ENCODE measurements at places on chromosomes 11 and 22.

DNA sequence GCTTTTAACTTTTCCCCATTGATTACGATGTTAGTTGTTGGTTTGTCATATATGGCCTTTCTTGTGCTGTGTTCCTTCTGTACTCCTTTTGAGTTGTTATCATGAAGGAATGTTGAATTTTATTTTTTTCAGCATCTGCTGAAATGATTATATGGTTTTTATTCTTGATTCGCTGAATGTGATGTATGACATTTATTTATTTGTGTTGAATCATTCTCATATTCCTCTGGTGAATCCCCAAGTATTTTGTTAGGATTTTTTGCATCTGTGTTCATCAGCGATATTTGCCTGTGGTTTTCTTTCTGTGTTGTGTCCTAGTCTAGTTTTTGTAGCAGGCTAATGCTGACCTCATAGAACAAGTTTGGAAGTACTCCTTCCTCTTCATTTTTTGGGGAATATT, 78.2 kb downstream of the GGT1 start:
- DNase-seq, result no peak

GRCh38 chr22:42885446-42885845, 28.4 kb upstream of the ARFGAP3 start:
- DNase-seq, result no peak

- DNase-seq, result no peak
Measured at GRCh38 chr11:17974246-17974645, 38.6 kb downstream of the SERGEF start.

- DNase-seq, result no peak
Measured at GRCh38 chr11:59900366-59901126, 22.0 kb downstream of the OOSP3 start.

GRCh38 chr11:86934582-86934900, 20.7 kb downstream of the FZD4 start:
- no peak for DNase-seq

DNA sequence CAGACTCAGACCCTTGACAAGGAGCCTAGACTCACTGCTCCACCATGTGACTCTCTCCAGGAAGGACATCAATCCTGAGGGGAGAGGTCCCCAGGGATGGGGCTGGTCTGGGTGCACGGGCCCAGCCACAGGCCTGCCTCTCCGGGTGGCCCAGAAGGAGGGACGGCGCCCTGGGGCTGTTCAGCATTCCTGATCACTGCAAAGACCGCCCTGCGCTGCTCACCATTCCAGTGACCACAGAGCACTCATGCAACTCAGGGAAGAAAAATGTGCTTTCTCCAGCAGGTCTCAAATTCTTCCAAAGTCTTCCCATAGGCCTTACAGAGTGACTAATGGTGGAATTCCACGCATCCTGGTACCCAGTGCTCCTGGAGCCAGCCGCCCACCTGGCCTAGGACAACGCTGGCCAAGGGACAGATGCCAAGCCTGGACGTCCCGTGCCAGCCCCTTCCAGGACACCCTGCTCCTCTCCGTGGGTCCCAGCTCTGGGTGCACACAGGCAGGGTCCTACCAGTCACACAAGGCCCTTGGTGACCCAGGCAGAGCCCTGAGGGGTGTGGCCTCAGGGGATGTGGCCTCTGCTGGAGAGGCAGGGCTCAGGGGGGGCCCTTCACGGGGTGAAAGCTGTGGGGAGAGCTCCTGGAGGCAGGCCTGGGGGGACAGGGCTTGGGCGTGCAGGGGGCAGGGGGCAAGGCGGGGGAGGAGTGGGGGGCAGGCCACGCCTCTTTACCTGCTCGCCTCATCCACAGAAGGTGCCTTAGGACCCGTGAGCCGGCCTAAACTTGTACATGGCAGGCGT, 178.8 kb downstream of the IGLL1 start:
- no peak for DNase-seq

DNA sequence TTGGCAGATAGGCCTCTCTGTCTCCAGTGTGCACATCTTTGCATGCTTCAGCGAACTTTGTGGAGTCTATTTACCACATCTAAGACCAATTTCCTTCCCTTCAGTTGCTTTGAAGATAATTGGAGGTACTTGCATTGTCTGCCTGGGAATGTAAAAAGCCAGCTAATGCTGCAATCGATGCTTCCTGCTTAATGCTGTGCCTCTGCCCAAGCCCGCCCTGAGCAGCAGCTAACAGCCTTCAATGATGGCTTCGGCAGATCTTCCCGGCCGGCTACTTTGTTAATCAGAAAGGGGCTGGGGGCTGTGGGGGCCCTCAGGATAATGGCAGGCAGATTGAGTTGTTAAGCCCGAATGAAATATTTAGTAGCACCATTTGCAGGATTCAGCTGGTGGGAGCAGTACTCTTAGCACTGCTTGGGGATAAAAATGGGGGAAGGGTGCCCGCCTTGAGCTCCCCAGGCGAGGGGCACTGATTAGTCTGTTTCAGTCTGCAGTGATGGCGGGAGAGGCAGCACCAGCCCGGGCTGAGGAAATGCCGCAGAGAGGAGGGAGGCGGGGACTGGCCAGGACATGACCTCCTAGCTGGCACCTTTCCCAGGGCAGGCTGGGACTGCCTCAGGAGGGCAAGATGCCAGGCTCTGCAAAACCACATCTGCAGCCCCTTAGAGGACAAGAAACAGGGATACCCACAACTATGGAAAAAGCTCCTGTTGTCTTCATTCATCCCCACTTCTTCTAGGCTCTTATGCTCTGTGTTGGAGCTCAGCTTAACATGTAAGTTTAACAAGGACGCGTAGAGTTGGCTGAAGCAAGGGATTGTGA, 460.0 kb downstream of the BUD13 start:
- no peak for DNase-seq

GRCh38 chr11:93099806-93100205, 98.0 kb downstream of the SLC36A4 start:
- no peak for DNase-seq

DNA sequence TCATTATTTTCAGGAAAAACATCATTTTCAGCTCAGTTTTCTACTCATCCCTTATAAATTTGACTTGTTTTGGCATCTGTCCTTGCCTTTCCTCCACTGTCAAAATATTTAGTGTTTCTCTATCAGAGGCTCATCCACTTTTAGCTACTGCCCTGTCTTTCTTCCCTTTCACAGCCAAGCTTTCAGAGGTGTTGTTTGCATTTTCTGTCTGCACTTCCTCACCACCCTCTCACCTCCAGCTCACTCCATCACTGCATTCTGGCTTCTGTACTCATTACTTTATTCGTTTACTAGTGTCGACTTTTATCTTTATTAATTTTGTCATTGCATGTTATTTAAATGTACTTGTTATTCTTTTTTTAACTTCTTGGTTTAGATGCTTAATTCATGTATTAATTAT, 26.7 kb upstream of the NNMT start:
- no peak for DNase-seq

GRCh38 chr11:70031631-70032469, 46.3 kb upstream of the ANO1 start:
- no peak for DNase-seq

GRCh38 chr11:70569618-70569890, 171.2 kb downstream of the CTTN start:
- no peak for DNase-seq

GRCh38 chr11:133988686-133989410, 32.1 kb upstream of the IGSF9B start:
- no peak for DNase-seq

DNA sequence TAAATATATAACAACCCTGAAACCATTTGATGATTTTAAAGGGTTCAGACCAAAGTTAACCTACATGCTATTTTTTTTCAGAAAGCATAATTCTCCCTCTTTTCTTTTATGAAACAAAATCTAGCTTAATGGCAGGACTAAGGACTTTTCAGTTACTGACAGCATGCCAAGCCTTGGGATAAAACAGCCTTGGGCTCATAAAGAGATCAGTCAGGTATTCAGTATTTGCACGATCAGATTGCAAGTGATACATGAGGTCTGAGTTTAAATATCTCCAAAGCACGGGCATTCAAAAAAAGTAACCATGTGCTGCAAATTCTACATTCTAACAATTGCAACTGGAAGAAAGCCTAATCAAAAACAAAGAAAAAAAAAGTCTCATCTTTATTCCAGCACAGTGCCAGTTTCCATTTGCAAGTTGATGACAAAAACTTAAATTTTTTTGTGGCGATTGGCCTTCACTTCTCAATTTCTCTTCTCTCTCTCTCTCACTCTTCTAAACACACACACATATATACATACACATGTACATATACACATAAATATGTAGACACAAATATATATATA, 60.1 kb downstream of the CTSC start:
- DNase-seq, result no peak

All from activated T-cell treated with anti-CD3 and anti-CD28 coated beads for 4 hours (primary cell).